ENCODE measurements at places on chromosomes 1 and 21. TPM values are rescaled to one million over a fixed set of nuclear protein-coding genes. Genes with fewer than 3 reads are reported as not detected.
A peak's percentile ranks its signal among the peaks of the same experiment; 100 is the strongest.

Gene HES2
- total RNA-seq: not detected

Gene GLRX2
- 2.8 TPM for total RNA-seq

Gene CELA2B
- not detected for total RNA-seq

GRCh38 chr1:162279136-162279498 is 97.5 kb downstream of the SPATA46 start:
- no peak for DNase-seq

DNA sequence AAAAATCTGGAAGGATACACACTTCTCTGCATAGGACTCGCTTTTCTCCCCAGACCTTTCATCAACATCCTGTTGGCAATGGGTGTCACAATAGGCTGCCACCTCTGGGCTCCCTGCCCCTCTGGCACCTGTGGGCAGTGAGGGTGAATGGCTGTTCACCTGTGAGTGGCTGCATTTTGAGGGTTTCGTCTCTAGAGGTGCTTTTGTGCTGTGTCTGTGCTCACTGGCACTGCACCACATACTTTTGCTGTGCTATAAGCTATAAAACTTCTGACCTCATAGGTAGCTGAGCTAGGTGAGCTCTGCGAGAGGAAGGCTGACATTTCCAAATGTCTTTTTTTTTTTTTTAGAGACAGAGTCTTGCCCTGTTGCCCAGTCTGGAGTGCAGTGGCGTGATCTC is 35.9 kb downstream of the SLC30A1 start:
- no peak for DNase-seq

Gene ZFP69
- 2.8 TPM for total RNA-seq

GRCh38 chr1:100622966-100623762 is 85.2 kb downstream of the GPR88 start:
- DNase-seq: no peak

Gene TTC24
- total RNA-seq: not detected

GRCh38 chr1:54253480-54253879 is 53.5 kb downstream of the MRPL37 start:
- no peak for DNase-seq

Gene RAB42
- total RNA-seq: not detected

Gene KCNJ9
- total RNA-seq: 1.2 TPM

GRCh38 chr1:98398649-98399048 is 262.9 kb upstream of the SNX7 start:
- no peak for DNase-seq

Gene MAN1A2
- total RNA-seq: 25.4 TPM

Gene CLIC6
- total RNA-seq: 6.2 TPM

Gene SPTA1
- not detected for total RNA-seq

Gene FCAMR
- total RNA-seq: not detected

Gene LRRIQ3
- not detected for total RNA-seq

Gene FRRS1
- total RNA-seq: 0.32 TPM

DNA sequence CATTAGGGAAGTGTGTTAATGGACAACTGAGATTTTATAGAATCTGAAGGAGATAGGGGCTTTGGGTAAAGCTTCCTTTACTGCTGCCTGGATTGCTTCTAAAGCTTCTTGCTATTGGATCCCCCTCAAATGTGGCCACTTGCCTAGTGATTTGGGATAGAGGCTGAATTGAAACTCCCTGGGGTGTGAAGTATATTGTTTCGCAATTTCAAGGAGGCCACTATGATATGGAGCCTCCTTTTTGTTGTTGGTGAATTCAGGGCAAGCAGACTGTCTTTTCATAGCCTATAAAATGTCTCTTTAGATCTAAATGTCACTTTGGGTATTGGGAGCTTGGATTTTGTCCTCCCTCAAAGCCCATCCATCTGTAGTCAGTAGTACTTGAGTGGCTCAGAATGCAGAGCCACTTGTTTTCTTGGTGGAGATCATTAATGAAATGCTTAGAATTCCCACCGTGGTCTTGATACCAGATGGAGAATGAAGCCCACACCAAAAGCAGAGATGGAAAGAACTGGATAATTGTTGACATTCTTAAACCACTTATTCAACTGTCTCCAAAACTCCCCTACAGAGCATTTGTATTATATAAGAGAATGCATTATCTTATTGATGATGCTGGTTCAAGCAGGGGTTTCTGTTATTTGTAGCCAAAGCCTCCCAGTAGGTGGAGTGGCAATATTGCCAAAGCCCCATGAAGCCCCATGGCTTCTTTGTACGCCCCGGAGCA is 144.3 kb upstream of the KCNE2 start:
- DNase-seq: no peak

Gene LPGAT1
- total RNA-seq: 17.1 TPM

DNA sequence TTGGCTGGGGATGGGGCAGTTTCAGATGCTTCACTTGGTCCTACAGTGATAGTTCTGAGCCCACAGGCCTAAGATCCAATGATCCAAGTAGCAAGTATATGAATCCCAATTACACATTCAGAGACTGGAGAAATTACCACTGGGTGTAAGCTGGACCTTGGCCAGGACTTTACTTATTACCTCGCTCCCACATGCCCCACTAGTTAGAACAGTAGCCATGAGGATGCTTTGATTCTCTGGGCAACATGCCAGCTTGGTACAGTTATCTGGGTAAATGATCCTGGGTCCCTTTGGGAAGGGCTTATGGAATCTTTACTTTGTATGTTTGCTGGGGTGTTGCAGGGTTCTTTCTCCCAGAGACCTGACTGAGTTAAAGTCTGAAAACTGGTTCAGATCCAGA is 5.0 kb upstream of the FCAMR start:
- no peak for DNase-seq

DNA sequence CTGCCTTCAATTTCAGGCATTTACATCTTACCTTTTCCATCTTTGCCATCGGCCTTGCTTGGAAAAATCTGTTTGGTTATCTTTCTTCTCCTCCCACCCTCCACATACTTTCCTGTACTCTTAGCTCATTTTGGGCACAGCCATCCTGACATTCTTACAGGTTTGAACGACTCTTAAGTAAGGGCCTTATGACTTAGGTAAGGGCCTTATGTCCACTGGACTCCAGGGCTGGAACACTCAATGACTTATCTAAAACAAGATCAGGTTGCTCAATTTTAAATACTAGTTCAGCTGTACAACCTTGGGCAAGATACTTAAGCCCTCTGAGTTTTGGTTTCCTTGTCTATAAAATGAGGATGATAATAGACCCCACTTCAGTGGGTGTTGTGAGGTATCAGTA is 40.9 kb downstream of the C1orf21 start:
- DNase-seq: no peak

Gene IL10RB
- total RNA-seq: 39.1 TPM

GRCh38 chr1:20324704-20325406 is 34.2 kb downstream of the VWA5B1 start:
- DNase-seq: no peak

GRCh38 chr1:233389169-233389568 is 61.6 kb downstream of the MAP3K21 start:
- no peak for DNase-seq

Gene KIRREL1
- 114 TPM for total RNA-seq

- DNase-seq: peak; percentile 75
Measured at GRCh38 chr1:15261155-15262002, 14.4 kb downstream of the FHAD1 start.

Gene RHCE
- total RNA-seq: not detected

Gene C4BPB
- total RNA-seq: not detected

DNA sequence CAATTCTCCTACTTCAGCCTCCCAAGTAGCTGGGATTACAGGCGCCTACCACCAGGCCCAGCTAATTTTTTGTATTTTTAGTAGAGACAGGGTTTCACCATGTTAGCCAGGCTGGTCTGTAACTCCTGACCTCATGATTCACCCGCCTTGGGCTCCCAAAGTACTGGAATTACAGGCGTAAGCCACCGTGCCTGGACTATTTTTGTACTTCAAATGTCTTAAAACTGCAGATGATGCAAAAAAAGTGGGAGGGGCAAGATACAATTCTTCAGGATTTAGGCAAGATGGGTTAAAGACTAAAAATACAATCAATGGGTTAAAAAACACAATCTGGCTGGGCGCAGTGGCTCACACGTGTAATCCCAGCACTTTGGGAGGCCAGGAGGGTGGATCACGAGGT is 4.7 kb downstream of the SCAF4 start:
- no peak for DNase-seq

GRCh38 chr1:116006486-116006964 is 30.2 kb downstream of the SLC22A15 start:
- DNase-seq: no peak

Measured in ascending aorta (tissue), 2 donors.